GM23248 (cell line): ENCODE measurements at places on chromosomes 16 and 17. TPM values are rescaled to one million over a fixed set of nuclear protein-coding genes. Genes with fewer than 3 reads are reported as not detected.

DNA sequence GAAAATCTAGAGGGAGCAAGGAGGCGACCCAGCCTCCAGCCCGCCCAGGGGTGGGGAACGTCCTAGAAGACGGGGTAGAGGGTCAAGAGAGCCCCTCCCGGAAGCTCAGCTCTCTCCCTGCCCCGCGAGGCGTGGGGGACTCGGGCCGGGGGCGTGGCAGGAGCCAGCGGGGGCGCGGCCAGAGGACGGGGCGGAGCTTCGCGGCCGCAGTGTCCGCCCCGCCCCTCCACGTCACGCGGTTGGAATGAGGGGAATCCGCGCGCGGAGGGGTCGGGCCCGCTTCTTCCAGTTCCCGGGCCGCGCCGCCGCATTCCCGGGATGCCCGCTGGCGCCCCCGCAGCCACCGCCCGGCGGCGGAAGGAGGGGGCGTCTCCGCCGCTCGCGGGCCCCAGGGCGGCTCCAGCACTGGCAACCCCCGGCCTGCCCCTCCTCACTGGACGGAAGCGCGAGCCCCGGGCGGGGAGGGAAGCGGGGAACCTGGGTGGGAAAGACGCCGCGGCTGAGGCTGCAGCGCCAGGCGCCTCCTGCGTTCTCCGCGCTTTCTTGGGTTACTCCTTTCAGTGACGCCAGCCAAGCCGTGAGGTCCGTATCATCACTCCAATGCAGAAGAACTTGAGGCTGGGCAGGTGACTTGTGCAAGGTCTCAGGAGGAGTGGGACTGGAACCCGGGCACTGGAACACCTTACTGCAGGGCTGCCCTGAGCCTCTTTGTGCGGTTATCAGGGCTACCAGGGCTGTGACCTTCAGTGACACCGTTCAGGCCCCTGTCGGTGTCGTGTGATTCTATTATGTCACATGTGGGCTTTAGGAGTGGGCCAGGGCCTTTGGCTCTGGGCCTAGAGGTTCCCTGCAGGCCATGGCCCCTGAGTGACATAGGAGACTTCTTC, 4.3 kb downstream of the MYO1C start:
- peak; percentile 95 for DNase-seq

GRCh38 chr16:85722128-85722893, 28.6 kb downstream of the C16orf74 start:
- DNase-seq, result no peak

DNA sequence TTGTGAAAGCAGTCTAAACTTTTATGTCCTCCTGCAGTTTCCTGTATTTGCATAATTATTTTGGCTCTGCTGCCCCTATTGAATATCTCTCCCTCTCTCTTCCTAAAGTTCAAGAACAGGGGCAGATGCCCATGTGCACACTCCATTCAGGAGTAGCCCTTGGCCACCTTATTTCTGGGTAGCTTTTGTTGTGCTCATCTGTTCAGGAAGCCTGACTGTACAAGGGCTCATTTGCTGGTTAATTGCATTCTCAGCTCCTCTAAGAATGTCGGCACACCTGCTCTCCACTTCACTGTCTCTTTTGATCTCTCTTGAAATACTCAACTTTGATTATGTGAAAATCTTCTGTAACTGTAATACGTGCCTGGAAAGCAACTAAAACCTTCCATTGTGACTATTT, 1378.8 kb upstream of the CDH8 start:
- no peak for DNase-seq

DNA sequence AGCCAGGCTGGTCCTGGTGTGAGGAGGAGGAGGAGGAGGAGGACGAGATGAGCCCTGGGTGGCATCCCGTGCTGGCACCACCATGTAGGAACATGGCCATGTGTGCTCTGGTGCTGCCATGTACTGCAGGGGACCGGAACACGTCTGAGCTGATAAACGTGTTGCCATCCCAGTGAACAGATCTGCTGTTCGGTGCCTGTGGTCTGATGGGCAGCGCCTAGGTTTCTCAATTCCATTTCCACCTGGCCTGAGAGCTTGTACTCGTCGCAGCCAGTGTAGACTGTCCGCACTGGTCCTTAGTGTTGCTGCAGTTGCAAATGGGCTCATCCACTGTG, 28.4 kb upstream of the FOXK2 start:
- DNase-seq, result no peak

- no peak for DNase-seq
Observed at GRCh38 chr16:27561216-27561615, 11.3 kb downstream of the KATNIP start.

Gene MYH13
- total RNA-seq, result not detected in 2 replicates

Gene NTN3
- 1.8 TPM in 1 of 2 replicates, not detected in the other for total RNA-seq

Gene TAT
- total RNA-seq, result not detected in 2 replicates

- DNase-seq, result no peak
Observed at GRCh38 chr17:6870841-6871240, 39.3 kb upstream of the TEKT1 start.

- peak; percentile 20 for DNase-seq
Observed at GRCh38 chr16:84314373-84314772, 19.7 kb downstream of the WFDC1 start.

- DNase-seq, result peak; percentile 60
Observed at GRCh38 chr16:57536306-57537193, at the start of gene CCDC102A. TSS of gene CCDC102A (minus strand) at chr16:57536571. CDS start at chr16:57529177, 7,394 bp downstream.

DNA sequence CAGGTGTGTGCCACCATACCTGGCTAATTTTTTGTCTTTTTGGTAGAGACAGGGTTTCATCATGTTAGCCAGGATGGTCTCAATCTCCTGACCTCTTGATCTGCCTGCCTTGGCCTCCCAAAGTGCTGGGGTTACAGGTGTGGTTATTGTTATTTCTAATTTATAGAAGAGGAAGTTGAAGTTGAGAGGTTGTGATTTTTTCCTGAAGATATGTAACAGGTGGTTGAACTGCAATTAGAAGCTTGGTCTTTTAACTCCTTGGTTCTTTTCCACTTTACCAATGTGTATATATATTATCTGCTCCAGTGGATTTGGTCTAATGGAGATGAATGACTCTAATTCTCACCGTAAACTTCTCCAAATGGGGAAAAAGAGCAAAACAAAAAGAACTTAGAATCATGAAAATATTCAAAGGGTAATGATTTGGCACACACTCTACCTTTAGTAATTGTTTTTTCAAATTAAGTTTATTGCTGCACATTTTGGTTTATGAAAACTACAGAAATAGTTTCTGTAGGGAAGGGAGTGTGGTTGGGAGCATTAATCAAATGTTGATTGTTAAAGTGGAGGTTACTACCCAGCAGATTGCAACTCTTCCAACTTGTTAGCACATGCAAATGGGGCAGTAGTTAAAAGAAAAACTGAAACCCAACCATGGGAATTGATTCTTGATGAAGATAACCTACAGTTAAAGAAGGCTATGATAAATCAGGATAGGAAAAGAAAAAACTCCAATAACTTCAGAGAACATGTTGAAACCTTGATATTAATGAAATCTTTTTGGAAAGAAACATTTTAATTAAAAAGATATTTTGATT, 1.8 kb upstream of the KRT10 start:
- DNase-seq, result no peak

- peak; percentile 67 for DNase-seq
Observed at GRCh38 chr17:59366773-59367656, 35.6 kb downstream of the YPEL2 start.

DNA sequence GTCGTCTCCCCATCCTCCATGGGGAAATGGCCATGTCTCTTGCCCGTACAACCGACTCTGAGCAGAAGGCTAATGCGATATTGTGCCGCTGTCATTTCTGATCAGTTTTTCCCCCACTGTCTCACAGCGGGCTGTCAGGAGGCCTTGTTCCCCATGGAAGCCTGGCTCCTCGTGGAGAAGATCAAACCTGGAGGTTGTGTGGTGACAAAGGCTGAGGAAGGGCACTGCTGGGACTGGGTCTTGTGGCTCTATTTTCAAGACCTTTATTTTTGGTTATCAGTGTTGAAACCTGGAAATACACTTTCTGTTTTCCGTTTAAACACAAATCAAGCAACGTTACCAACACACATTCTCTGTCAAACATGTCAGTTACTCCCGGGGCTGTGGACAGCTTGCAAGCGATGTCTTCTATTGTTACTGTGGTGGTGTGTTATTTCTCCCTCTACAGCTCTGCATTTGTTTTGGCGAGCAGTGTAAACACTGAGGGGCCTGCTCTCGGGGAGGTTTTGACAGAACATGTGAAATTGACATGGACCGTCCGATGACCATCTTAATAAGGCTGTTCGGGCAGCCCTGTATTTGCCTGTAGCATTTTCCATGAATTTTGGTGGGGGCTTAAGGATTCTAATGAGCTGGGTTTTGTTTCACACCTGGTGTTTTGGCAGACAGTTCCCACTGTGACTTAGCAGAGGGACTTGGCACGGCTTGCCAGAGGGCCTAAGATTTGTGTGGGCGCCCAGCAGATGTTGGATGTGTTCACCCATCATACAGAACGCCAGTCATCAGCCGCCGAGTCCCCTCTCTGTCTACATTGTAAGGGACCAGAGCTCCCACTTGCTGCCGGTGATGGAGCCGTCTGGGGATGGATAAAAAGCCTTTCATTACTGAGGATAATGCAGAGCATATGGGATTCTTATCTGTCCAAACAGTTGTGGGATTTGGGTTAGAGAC, 12.5 kb downstream of the RBFOX1 start:
- no peak for DNase-seq

GRCh38 chr17:35432176-35433074, at the start of gene SLFN12:
TSS of gene SLFN12 (minus strand) at chr17:35432500. CDS start at chr17:35423028, 9,472 bp downstream.
- DNase-seq, result peak; percentile 94

DNA sequence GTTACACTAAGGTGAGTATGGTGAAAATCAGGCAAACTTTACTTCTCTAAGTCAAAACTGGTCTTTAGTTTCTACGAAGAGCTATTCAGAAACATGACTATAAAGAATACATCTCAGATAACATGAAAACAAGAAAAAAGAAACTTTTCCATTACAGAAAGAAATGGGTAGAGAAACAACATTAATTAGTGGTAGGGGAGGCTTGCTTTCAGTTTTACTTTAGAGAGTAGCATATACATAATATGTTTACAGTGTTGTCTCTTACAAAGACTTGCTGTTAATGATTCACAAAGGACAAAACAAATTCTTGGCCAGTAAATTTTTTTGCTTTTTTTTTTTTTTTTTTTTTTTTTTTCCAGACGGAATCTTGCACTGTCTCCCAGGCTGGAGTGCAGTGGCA, 34.2 kb downstream of the CRLF3 start:
- no peak for DNase-seq

DNA sequence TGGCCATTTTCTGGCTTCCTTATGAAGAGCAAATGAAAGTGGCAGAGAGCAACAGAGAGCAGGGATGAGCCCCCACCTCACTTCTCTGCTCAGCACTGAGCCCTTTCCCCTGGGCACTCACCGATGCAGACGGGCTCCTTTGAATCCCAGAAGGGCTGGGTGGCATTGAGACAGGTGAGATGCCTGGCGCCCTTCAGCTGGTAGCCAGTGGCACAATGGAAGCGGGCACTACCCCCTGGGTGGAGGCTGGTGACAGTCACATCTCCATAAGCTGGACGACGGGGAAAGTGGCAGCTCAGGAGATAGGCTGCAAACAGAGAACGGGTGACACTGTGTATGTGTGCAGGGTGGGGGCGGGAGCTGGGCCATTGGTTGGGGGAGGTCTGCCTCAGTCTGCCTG, 12.5 kb upstream of the PHF12 start:
- DNase-seq, result no peak

Gene VPS25
- 93.0 and 96.0 TPM in 2 replicates for total RNA-seq

- no peak for DNase-seq
Observed at GRCh38 chr17:73311428-73311780, 397 bp downstream of the CDC42EP4 start.

DNA sequence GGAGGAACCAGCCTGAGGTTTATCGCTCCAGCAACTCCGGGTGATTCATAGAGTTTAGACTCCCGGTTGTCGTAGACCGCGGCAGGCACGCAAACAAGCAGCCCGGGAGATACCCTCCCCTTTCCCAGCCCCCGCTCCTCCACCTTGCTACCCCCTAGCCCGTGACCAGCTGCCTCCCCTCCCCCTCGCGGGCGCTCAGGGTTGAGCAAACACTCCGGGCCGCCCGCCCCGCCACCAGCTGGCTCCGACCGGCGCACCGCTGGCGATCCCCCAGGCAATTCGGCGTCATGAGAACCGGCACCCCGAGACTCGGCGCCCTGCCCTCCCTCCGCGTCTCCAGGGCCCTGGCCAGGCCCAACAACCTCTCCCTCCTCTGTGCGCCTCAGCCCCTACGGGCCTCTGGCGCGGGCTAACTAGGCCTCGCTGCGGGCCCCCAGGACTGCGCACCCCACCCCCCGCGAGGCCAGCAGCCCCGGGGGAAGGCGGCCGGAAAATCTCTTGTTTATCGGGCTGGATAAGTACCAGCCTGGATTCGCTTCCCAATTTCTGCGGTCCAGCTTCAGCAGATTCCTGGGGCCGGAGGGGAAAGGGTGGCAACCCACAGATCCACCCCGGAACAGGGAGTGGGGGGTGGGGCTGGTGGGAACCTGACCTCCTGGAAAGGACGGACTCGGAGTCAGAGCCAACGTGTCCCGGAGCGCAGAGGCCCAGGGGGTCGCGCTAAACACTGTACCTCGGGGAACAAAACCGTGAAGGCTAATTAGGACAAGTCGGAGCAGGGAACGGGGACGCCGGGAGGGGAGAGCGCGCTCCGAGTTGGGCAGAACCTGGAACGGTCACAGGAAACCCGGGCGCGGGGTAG, 951 bp upstream of the GPRC5C start:
- peak; percentile 85 for DNase-seq

Gene ZFP90
- 20.6 and 52.4 TPM in 2 replicates for total RNA-seq

DNA sequence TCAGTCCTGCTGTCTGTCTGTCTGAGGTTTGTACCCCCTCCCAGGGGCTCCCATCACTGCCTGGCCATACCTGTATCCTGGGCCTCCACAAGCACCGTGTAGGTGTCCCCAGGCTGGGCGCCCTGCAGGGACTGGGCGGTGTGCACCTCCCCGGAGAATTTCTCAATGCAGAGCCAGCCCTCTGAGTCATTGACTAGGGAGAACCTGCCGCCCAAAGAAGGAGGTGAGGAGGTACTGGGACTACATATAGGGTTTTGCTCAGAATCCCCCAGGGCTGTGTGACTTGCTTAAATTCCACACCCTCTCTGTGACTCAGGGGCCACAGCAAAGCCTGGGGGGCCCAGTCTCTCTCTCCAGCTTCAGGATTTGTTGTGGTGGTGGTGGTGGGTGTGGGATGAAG, 7.6 kb downstream of the CDH16 start:
- DNase-seq, result peak; percentile 43

Gene SLC5A11
- total RNA-seq, result not detected in 2 replicates

Gene LRRC36
- total RNA-seq, result not detected in 2 replicates
